ENCODE measurements at places on chromosomes 3 and 15. TPM values are rescaled to one million over a fixed set of nuclear protein-coding genes. Genes with fewer than 3 reads are reported as not detected.

DNA sequence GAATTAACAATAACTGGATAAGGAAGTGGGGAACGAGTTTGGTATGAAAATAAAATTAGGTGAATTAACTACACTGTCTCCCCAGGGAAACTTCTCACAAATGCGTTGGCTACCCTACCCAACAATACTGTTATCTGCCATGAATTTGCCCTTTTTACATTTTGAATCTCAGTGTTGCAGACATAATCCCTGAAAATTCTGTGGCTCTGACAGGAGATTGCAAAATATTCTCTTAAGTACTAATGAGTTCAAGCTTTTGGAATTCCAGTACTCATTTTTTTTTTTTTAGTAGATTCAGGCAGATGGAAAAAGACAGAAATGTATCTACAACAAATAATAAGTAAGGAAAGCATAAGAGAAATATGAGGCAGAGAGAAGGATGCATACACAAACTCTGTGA, 332.6 kb downstream of the LSAMP start:
- peak; percentile 42 for DNase-seq

DNA sequence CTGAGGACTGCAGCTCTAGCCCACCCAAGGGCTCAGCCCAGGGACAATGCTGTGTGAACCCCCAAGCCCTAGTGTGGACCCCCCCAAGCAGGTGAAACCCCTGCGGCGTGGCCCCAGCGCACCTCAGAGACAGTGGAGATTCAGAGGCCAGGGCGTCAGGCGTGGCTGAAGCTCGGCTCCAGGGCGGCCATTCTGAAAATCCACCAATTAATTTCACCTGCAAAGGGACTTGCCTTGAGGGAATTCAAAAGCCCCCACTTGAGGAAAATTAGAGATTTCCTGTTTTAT, 148.3 kb downstream of the NSMCE3 start:
- DNase-seq: no peak

DNA sequence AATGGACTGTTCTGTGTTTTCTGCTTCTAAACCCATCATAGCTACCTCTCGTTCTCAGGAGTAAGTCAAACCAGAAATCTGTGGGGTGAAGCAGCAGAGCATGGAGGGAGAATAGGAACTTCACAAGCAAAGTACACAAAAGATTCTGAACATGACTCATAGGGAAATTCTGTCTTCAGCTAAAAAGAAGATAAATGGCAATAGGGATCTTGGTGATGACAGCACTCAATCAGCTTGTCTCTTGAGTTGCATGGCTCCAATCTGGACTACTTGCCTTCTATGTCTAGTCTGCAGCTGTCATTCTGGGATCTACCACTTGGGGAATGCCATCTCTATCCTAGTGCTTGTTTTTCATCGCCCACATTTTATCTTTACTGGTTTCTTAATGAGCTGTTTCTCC, 13.5 kb upstream of the GRAMD1C start:
- DNase-seq: peak; percentile 9

DNA sequence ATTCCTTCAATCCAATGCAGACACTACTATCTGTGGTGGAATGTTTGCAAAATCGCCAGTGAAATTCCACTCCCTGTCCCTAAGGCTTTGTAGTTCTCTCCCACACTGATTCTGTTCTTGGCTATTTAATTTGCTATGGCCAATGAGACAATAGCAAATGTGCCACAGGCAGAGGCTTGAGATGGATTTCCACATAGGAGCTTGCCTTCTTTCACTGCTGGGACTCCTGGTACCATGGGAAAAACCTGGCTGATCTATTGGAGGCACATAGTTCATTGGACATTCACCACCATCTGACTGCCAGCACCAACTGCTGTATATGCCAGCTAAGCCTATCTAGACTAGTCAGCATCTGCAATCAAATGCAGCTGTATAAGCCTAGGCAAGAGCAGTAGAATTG, 103.8 kb downstream of the NR1D2 start:
- DNase-seq: no peak

EPHB3 gene
- total RNA-seq: 0.83 TPM

DNA sequence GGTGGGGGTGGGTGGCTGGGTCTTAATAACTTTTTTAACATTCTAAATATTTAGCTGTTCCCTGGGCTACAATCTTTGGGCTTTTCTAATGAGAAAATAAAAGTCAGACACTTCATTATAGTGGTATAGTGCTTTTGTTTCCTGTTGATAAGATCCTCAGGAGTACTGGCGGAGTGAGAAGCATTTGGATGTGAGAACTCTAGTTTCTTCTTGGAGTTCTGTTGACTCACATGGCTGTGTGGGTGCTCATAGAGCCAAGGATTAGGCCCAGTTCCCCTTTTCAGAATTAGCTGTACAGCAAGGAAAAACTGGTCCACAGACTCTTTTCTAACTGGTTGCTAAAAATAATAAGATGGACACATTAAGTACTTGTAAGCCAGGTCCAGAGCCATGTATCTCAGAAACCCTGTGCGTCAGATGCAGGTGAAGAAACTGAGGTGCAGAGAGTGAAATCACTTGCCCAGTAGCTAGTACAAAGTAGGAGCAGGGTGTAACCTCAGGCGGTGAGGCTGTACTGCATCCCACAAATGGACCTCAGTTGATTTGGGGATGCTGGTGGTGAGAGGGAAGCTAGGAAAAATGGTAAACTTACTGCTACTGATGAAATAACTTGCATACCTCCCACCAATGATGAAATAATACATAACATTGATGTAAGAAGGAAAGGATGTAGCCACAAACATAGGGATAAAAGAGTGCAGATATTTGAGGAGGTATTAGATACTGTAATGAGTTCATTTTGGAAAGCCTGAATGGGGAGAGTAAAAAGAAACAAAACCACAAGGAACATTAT, 2.3 kb downstream of the ITPR1 start:
- DNase-seq: no peak

DNA sequence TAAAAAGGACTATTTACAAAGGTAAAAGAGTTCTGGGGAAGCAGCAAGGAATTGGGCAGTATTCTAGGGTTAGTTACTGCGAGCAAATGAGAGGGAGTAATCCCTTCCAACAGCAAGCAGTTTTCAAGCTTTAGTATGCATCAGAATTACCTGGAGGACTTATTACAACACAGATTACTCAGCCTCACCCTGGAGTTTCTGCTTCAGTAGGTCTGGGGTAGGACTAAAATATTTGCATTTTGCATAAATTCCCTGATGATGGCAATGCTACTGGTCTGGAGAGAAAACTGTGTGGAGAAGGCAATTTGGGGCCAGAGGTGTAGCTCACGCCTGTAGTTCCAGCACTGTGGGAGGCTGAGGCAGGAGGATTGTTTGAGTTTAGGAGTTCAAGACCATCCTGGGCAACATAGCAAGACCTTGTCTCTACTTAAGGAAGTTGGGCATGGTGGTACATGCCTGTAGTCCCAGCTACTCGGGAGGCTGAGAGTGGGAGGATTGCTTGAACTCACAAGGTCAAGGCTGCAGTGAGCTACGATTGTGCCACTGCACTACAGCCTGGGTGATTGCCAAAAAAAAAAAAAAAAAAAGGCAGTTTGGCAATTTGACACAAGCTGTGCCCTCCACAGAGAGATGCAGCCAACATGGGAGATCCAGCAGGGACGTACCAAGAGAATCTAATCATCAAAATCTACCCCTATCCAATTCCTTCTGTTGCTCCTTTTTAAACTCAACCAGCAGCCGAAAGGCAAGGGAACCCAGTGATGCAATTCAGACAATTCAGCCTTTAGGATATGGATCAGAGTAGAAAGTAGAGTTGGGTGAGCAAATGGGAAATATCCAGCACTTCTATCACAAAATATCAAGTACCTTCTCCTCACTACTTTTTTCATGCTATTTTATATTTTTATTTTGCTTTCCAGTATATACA, 27.1 kb upstream of the AP4E1 start:
- DNase-seq: peak; percentile 19

- DNase-seq: no peak
Measured at GRCh38 chr15:88956906-88957305, 43.7 kb upstream of the MFGE8 start.

DNA sequence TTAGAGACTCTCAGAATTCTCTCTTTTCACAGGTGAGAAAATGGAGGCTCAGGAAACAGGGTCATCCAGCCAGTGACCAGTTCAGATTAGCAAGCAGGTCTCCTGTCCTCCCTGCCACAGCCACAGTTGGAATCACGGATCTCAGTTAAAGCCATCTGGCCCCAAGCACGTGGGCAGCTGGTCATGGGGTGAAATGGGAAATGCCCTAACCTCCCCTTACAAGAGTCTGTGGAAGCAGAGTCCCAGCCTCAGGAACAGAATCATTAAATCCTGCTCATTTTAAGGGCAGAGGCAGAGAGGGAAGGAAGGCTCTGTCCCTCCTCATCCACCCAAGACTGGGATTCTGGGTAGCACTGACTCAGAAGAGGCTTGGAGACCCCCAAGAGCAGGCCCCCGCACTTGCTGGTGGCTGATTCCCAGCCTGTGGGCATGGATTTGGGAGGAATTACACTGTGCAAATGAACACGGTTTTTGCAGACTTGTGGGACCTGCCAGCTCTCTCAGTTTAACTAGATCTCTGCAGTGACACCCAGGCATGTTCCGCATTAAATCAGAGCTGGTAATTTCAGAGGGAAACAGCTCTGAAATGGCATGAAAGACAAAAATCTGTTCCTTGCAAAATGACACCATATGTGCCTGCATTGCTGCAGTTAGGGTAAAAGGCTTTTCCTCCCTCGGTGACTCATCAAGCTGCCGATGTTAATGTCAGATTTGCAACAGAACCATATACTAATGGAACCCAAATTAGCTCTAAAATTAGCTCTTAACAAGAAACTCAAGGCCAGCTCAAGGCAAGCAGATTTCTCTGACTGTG, 89.0 kb downstream of the BDH1 start:
- peak; percentile 72 for DNase-seq

- no peak for DNase-seq
Measured at GRCh38 chr3:13713396-13713795, 164.5 kb downstream of the FBLN2 start.

DNA sequence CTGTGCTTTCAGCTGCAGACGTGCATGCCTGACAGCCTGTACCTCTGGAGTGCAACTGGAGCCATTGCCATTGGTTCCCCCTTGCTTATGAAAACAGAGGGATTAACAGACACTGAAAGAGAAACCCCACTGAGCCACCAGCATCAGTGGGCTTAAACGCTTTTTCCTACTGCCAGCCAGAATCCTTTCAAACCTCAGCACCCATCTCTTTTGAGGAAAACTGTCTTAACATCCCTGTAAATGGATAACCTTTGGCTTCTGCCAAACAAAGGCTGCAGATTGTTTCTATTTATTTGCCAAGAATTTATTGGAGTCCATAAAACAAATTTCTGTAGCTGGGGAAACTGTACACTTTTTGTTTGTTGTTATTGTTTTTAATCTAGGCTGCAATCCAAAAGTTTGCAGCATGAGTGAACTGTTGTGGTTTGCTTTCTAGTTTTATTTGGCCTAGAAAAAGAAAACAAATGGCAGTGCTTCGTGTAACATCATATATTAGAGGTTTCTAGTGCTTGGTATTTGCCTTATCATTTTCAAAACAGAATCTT, 369.2 kb upstream of the IL12A start:
- peak; percentile 36 for DNase-seq

DNA sequence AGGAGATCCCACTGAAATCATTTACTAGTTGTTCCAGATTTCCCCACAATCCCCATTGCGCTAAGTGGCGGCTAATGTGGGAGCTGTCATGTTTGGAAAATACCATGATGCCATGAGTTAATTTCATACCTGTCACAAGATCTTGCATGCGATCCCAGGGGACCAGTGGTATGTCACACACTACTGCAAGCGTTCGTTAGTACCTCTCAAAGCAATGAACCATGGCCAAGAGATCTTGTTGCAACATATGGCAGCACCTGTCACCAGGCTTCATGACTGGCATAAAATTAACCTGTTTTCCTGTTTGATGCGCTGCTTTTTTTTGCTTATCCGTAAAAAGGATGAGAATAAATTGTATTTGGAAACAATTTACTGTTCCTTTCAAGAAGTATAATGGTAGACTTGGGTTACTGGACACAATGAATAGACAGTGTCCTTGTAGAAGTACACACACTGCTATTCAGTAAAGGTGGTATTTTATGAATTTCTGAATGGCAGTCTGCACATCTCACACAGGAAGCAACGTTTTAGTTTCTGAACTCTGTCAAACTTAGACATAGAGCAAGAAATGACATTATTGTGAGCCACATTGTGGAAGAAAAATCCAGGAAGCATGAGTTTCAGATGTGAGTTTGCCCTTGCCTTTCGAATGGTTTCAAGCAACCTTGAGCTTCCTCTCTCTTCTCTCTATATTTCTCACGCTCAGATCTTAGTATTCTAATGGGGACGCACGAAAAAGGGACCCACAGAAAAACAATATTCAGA, 81.9 kb downstream of the CHL1 start:
- no peak for DNase-seq

PLSCR4 gene
- 2.8 TPM for total RNA-seq

P3H2 gene
- 74.4 TPM for total RNA-seq

PDE8A gene
- 40.3 TPM for total RNA-seq

HYAL3 gene
- 2.2 TPM for total RNA-seq

DNA sequence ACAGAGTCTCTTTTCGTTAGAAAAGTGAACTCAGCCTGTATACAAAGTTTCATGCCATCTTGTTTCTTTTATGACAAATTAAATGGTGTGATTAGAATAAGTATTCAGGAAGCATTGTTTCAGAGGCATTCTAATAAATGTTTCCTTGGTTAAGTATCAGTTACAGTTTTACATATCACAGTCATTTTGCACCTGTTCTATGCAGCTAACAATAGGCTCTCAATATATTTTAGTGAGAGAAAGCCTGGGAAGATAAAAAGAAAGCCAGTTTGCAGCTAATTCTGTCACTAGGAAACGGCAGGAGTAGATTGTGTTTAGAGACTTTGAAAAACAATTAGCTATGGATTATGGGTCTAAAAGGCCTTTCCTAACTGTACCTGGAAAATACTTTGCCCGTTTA, 252.8 kb downstream of the ZIC1 start:
- no peak for DNase-seq

- DNase-seq: peak; percentile 85
Measured at GRCh38 chr3:73624017-73624820, 522 bp downstream of the PDZRN3 start.

DNA sequence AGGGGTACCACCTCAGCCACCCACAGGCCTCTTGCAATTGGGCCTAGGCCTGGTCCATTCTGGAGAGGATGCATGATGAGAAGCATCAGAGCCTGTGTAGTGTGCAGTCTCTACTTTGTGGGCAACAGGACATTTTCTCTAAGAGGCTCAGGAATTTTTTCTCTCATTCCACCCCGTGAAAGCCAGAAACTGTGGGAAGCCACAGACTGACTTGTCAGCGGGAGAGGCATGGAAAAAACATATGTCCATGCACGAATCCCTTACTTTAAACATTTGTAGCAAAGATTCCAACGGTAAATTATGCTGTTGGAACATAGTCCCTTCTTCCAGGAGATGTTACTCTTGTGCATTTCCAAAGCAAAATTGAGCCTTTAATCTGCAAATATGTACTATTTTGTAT, 196.5 kb downstream of the KLHL25 start:
- DNase-seq: no peak

TBC1D2B gene
- total RNA-seq: 17.8 TPM

FETUB gene
- total RNA-seq: not detected

- DNase-seq: peak; percentile 76
Measured at GRCh38 chr3:132253262-132253878, 63.8 kb upstream of the ACP3 start.

ATP10A gene
- total RNA-seq: 12.8 TPM

- peak; percentile 64 for DNase-seq
Measured at GRCh38 chr3:115659253-115660220, 36.2 kb downstream of the GAP43 start.

CCDC54 gene
- not detected for total RNA-seq

- DNase-seq: no peak
Measured at GRCh38 chr3:131561511-131561910, 58.7 kb upstream of the MRPL3 start.

Measured in IMR-90 (cell line).